CD4-positive, alpha-beta T cell treated with Interleukin-6 at 100 ng/mL for 8 hours (primary cell): ENCODE measurements at places on chromosomes 1 and 21.

DNA sequence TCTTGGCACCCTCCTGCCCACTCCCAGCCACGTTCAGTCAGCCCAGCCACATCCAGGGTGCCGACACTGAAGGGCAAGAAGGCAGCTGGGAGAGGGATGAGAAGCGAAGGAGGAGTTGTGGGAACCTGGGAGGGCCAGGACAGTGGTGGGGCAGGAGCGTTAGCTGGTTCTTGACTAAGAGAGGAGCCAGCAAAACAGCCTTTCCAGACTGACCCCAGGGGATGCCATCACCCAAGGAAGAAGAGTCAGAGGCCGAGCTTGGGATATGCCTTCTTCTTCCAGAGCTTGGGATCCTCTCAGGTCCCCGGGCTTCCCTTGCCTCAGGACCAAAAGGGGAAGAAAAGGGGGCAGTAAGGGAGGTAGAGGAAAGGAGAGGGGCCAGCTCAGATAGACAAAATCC lies 7.2 kb downstream of the INKA2 start:
- no peak for DNase-seq

GRCh38 chr1:78641558-78641957 lies 8.1 kb upstream of the IFI44 start:
- no peak for DNase-seq

- DNase-seq, result no peak
These were observed 68.5 kb downstream of the SLC37A1 start for GRCh38 chr21:42581993-42582786.

DNA sequence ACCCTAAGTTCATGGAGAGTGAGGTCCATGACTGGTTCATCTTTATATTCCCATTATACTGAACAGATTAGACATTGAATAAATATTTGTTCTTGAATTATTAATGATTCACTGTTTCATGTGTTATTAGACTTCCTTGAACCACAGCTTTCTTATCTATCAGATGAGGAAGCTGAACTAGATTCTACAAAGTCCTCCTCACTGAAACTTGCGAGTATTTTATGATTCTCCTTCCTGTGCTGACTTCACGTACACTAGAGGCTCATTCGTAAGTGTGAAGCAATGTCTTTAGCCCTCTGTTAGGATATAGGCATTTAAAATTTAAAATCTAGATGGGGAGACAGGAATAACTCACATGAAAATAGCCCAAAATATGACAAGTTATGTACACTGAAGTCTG lies 95.6 kb upstream of the IRF2BP2 start:
- DNase-seq, result no peak

- DNase-seq, result no peak
These were observed 76.4 kb downstream of the SNRPE start for GRCh38 chr1:203937678-203938330.

- DNase-seq, result no peak
These were observed 83.6 kb upstream of the RGS1 start for GRCh38 chr1:192491804-192492554.

DNA sequence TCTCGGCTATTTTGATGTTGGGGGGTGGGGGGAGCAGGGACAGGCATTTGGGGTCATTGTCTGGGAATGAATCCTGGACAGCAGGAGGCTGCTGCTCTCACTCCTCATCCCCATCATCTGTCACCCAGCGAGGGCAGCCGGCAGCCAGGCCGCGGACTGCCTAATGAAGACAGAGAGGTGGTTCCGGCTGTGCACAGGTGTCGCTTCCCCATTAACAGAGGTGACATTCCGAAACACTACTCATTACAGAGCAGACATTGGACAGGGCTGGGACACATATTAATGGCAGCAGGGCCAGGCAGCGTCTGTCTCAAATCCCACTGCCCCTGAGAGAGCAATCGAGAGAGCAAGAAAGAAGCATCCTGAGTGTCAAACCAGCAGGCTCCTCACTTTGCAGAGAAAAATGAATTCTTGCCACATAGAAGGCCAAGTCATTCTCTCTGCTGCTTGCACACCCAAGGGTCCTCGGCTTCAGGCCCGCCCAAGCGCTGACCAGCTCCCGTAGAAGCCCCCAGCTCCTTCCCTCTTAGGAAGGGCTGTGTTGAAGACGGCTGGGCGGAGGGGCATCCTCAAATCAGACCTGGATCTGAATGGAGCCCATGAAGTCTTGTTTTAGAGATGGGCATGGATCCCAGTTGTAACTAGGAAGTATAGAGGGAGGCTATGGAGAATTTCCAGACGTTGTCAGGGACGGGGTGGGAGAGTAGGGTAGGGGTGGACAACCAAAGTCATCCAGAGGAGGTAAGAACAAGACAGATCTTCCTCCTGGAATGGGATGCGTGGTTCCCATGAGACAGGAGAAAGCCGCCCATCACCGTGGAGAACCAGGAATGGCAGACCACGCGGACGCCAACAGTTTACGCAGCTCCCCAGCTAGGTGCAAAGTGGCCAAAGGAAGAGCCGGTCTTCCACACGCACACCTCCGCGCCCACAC lies 8.2 kb upstream of the LEMD1 start:
- DNase-seq, result no peak

DNA sequence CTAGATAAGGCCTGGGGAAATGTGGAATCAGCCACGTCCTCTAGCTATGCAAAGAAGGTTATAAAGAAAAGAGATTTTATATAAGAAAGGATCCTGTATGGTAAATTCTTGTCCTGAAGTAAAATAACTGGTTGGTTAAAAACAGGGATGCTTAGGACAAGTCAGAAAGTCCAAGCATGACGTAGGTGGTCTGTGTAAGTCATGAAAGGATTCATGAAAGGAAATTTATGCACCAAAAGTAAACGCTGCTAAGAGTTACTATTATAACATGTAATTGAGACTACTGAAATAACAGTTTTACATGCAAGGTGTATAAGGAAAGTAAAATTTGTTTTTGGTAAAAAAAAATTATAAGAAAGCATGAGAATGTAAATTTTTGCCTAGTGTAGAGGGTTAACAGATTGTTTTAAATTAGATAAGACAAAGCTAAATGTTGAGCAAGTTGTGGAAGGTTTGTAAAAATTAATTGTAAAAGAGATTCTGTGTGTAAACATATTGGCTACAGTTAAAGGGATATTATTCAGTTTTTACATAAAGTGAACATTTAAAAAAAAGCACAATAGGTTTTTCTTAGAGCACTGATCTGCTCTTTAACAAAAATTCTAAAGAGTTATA lies 43.9 kb downstream of the PIGK start:
- no peak for DNase-seq

DNA sequence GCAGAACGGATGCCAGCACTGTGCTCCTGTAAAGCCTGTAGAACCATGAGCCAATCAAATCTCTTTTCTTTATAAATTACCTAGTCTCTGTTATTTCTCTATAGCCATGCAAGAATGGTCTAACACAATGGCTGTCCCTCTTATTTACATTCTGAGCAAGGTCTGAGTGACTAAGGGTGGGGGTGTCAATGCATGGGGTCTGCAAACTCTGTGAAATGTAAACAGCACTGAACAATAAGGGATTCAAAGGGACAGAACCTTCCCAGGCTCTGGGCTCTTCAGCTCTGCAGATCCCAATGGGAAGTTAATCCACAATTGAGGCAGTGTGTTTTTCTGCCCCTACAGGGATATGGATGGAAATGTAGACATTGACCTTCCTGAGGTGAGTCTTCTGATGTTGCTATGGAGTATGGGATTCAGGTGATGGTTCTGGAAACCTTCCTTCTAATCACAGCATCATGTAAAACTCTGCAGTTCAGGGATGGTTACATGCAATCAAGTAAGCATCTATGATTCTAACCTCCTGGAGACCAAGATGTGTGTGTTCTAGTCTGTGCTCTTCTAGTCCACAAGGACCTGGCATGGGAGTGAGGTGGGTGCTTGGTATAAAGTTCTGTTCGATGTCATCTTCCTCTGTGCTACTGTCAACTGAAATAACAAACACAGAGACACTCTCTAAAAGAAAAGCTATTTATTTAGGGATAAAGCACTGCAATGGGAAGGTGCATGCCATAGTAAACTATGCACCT lies 38.6 kb downstream of the CAPN9 start:
- DNase-seq, result no peak

DNA sequence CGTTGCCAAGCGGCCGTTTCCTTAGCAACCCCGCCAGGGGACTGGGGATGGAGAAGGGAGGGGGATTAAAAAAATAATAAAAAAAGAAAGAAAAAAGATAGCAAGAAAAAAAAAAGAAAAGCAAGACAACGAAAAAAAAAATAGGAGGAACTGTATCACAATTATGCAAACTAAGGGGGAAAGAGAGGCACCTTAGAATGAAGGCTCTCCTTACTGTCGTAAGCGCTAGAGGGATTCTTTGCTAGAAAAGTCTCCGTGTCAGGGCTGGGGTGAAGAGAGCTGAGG lies 625 bp upstream of the NEGR1 start:
- no peak for DNase-seq

GRCh38 chr1:94105581-94105952 lies 15.4 kb downstream of the ABCA4 start:
- DNase-seq, result no peak

- peak; percentile 18 for DNase-seq
These were observed 22.3 kb downstream of the XCL2 start for GRCh38 chr1:168521401-168522000.

DNA sequence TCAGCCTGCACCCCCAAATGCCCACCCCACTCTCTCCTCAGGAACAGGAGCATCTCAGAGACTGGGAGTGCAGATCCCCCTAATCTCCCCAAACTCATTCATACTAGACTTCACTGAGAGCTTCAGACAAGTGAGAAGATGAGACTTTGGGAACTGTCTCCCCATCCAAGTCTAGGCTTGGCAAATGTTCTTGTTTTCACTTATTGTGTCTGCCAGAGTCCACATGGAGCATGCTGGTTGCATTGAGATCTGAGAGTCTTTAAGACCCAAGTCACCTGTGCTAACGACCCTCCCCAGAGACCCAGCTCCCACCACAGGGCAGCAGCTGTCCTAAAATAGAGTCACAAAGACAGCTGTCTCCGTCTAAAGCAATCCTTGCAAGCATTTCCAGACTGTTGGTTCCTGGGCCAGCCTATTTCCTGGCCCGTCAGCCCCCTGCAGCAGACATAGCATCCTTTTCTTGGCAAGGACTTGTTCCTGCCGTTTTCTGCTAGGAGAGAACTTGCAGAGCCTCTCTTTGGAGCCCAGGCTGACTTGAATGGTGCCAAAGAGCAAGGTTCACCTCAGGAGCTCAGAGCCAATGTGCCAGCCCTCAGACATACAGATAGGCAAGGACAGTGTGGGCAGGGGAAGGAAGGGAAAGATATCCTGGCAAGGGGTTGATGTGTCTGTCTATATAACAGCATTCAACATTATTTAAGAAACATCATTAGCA lies 1.9 kb upstream of the CNTN2 start:
- no peak for DNase-seq

DNA sequence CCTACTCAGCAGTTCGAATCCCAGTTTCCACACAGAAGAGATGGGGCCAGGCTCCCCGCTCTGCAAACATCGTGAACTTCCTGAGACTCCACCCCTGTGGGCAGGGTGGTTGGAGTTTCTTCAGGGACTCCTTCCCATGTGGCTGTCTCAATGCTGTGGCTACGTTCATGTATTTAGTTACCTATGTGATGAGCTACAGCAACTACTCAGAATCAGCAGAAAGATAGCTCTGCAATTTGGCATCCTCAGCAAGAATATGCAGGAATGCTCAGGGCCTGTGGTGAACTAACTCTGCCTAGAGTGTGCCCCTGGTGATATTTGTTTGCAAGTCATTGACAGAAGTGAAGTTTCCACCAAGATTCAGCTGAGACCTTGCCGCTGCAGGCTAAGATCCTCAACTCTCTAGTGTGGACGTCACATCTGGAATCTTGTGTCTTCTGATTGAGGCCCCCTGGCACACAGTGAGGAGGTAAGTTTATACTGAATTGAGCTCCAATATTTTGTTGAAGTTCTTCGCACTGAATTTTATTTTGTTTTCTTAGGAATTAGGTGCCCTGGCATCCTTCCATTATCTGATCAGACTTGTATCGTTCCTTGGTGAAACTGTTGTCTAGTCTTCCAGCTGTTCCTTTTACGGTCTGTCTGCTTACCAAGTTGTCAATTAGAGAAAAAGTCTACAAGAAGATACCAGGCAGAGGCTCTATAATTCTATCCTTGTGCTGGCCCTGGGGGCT lies 8.2 kb upstream of the GLRX2 start:
- DNase-seq, result no peak

DNA sequence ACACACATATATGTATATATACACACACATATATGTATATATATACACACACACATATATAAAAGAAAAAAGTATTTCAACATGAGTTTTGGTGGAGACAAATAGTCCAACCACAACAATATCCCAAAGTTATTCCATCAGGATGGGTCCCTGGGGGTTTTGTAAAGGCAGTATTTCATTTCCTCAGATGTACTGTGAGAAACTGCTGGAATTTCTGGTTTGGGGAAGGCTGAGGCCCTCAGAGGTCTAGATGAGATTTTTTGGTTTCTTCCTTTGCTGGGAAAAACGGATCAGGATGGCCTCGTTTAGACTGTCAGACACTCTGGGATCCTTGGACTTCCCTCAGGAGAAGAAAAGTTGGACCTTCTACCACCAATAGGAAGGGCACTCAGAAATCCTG lies 36.5 kb upstream of the TENT5B start:
- DNase-seq, result no peak

- DNase-seq, result no peak
These were observed 19.4 kb downstream of the JAK1 start for GRCh38 chr1:64946916-64947315.

GRCh38 chr1:228370941-228371740 lies 35.5 kb downstream of the TRIM11 start:
- no peak for DNase-seq

- no peak for DNase-seq
These were observed 40.5 kb downstream of the URB2 start for GRCh38 chr1:229666585-229666984.

DNA sequence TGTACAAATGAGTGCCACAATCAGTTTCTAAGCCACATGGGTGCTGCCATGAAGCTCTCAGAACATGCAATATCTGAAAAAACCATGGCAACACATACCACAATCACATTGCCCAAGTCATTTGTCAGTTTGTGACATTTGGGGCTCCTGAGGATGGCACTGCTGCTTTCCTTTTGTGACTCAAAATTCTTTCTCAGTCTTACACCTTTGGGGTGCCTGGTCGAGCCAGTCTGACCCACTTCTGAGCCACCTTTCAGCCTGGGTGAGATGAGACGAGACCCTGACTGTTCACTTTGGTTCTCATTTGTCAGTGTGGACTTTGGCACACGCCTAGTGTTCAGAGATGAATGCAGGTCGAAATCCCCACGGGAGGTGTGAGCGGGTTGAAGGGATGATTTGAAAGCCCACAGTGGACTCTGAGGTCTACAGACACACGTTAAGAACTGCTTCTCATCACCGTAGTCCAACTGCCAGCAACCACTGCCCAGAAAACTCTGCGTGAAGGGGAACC lies 8.0 kb downstream of the BATF3 start:
- no peak for DNase-seq

DNA sequence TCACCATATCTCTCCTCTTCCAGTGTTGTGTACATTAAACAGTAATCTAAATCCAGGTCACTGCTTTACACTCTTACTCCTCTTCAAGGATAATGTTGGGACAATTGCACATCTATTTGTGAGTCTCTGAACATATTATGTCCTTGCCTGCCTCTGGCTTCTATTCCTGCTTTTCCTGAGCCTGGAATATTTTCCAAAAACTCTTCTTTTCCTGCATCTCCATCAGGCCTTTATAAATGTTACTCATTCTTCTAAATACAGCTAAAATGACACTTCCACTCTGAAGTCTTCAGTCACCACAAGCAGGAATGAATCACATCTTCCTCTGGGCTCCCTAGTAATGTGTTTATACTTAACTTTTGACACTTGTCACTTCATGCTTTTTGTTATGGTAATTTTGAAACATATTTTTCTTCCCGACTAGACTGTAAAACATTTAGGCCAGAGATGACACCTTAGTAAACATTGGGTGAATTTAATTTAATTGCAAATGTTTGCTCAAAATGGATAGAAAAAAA lies 396.0 kb downstream of the LRRIQ3 start:
- no peak for DNase-seq

- DNase-seq, result no peak
These were observed at the start of gene DIRAS3 for GRCh38 chr1:68049941-68050878. DIRAS3 (minus strand) TSS chr1:68050627; CDS start chr1:68047297, 3,330 bp downstream.
